ENCODE measurements at places on chromosomes 3 and 15. TPM values are rescaled to one million over a fixed set of nuclear protein-coding genes. Genes with fewer than 3 reads are reported as not detected.

- DNase-seq, result no peak
Measured at GRCh38 chr3:10519236-10519635, 13.8 kb upstream of the ATP2B2 start.

GRCh38 chr15:90343302-90343790 lies 8.7 kb upstream of the ZNF774 start:
- DNase-seq, result no peak

- DNase-seq, result no peak
Measured at GRCh38 chr15:90765966-90766365, 48.8 kb downstream of the BLM start.

GRCh38 chr15:93202405-93202804 lies 113.4 kb upstream of the RGMA start:
- no peak for DNase-seq

DNA sequence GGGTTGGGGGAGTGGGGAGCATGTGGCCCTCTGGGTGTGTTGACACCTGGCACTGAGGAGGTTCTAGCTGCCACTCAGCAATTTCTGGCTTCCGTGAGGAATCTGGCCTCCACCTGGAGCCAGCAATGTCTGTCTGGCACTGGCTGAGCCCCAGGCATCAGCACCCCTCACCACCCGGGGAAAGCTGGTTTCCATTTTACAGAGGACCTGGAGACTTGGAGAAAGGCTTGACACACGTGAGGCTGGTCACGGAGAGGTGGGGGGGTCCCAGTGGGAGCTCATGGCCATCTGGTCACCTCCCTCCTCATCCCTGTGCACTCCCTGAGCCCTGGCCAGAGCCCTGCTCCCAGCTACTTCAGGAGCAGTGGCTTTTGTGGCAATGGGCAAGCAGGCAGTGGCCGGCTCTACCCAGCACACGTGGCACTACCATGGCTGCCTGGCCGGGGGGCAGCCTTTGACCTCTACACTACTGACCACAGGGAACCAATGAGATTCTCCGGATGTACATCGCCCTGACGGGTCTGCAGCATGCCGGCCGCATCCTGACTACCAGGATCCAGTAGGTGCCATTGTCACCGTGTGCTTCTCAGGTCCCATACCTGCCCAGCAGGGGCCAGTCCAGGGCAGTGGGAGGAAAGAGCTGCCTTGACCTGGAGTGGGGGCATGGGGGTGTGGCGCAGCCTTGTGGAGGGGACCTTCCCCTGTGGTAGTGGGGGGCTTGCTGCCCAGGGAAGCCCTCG lies 28.5 kb downstream of the ACAD9 start:
- DNase-seq, result no peak

- DNase-seq, result no peak
Measured at GRCh38 chr3:110743202-110743601, 328.4 kb upstream of the NECTIN3 start.

- no peak for DNase-seq
Measured at GRCh38 chr3:157310329-157311052, 126.2 kb upstream of the PTX3 start.

GRCh38 chr3:95894820-95895219 lies 919.6 kb upstream of the EPHA6 start:
- no peak for DNase-seq

- DNase-seq, result no peak
Measured at GRCh38 chr3:20999661-21000060, 751.3 kb downstream of the ZNF385D start.

DNA sequence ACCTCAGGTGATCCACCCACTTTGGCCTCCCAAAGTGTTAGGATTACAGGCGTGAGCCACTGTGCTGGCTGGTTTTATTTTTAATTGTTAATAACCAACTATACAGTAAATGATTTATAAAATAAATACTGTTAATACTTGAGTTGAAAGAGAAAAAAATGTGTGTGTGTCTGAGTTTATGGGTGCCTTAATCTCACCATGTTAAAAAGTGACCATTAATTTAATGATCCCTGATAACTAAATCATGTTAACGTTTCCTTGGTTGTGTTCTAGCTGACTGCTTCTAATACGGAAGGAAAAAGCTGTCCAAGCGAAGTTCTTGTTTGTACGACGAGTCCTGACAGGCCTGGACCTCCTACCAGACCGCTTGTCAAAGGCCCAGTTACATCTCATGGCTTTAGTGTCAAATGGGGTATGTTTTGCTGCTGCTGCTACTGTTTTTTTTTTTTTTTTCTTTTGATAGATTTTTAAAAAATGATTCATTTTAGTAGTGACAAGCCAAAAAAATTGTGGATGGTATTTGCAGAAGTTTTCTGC lies 113.5 kb downstream of the GHSR start:
- DNase-seq, result peak; percentile 38

- DNase-seq, result no peak
Measured at GRCh38 chr15:40695469-40695890, 506 bp downstream of the RAD51 start.

- no peak for DNase-seq
Measured at GRCh38 chr3:138043266-138044029, 33.5 kb downstream of the CLDN18 start.

WNT7A gene
- total RNA-seq, result not detected

TTBK2 gene
- total RNA-seq, result 21.8 TPM

APOD gene
- total RNA-seq, result 1,247 TPM

CFAP100 gene
- not detected for total RNA-seq

SLC35G2 gene
- 9.5 TPM for total RNA-seq

LYZL4 gene
- total RNA-seq, result not detected

CASR gene
- not detected for total RNA-seq

SCG5 gene
- total RNA-seq, result 5.0 TPM

RPL22L1 gene
- total RNA-seq, result 114 TPM

NEO1 gene
- total RNA-seq, result 27.5 TPM
